ENCODE measurements at places on chromosomes 3 and 15. TPM values are rescaled to one million over a fixed set of nuclear protein-coding genes. Genes with fewer than 3 reads are reported as not detected.
A peak's percentile ranks its signal among the peaks of the same experiment; 100 is the strongest.

- H3K27me3 ChIP-seq: no peaks in the 10 kb centered on the region
- H3K4me1 ChIP-seq: peaks cover 14% of the 10 kb centered on the region
- peak overlapping the region; percentile 98 for H3K4me3 ChIP-seq
- DNase-seq: no peak
These were observed 768 bp downstream of the ANO10 start for GRCh38 chr3:43620831-43621655.

GRCh38 chr3:61141697-61142096 is 109.6 kb downstream of the FHIT start:
- no peaks in the 10 kb centered on the region for H3K4me1 ChIP-seq
- DNase-seq: no peak

DNA sequence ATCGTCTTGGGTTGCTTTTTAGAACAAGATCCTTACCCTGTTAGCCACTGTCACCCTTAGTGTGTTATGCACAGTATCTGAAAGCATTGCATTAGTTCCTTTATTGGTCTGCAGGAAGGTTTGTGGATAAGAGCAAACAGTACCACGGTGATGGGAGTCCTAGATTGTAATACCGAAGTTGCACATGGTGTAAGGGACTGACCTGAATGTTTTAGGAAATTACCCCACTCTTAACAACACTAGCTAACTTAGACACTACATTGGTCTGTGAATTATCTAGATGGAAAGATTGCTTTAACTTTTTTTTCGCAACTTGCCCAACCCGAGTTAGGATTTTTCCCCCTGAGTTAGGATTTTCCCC is 1.3 kb downstream of the STT3B start:
- no peak for DNase-seq
- H3K36me3 ChIP-seq: no peaks in the 10 kb centered on the region
- H3K4me1 ChIP-seq: no peaks in the 10 kb centered on the region

DNA sequence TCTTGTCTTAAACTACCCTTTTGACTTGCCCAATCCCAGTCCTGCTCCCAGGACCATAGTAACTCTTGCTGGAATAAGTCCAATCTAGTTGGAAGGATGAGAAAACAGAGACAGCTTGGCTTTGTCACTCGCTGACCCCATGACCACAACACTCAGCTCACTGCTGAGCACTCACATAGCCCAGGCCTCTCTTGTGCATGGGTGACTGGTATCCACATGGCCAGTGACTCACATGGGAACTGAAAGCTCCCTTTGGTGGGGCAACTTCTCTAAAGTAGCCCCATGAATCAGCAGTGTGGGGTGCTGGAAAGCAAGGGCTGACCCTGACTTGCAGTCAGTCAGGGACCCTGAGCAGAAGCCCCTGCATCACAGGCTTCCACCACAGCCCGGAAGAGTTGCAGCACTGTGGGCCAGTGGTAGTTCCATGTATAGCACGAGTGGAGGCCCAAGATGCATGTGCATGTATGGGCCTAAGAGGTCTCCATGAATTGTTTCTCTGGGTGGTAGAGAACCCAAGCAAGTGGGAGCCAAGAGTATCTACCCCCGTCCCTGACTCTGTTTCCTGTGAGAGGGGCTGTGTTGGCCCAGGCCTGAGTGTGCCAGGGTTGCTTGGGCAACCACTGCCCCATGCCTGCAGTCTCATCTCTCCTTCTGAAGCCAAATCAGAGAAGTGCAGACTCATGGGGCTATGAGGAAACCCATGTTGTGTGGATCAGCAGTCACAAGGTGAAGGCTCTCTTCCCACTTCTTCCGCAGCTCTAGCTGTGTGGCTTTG is 62.1 kb upstream of the XCR1 start:
- no peak overlapping the region for H3K27ac ChIP-seq
- no peaks in the 10 kb centered on the region for H3K36me3 ChIP-seq
- no peaks in the 10 kb centered on the region for H3K4me1 ChIP-seq

DNA sequence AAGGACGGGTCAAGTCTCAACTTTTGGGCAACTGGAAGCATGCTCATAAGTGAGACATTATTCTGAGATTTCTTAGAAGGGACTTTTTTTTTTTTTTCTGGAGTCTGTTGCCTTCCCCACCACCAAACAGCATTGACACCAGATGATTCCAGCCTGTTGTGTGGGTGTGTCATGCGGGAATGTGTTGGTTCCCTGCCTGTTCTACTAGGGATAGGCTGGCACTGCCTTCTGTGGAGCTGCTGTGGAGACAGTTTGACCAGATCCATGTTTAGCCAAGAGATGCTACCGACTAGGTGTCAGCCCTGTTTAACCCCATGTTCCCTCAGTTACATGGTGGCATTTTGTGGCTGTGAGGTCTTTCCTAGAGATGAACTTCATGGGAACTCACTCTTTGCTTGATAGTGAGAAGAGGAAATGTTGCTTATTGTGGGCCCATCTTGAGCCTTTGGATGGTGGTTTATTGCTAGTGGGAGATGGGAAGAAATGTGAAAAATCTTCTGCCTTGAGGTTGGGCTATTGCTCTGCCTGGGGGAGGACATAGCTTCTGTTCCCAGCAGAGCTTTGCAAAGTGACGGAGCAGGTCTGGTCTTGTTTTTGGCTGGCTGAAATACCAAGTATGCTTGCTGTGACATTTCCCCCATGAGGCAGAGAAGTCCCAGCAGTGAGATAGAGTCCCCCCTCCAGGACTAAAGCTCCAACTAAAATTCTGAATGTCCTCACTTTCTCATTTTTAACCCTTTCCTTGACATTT is 31.3 kb downstream of the TRAK1 start:
- peaks cover 29% of the 10 kb centered on the region for H3K4me1 ChIP-seq
- H3K36me3 ChIP-seq: peaks cover 16% of the 10 kb centered on the region
- DNase-seq: no peak
- H3K27me3 ChIP-seq: no peaks in the 10 kb centered on the region

DNA sequence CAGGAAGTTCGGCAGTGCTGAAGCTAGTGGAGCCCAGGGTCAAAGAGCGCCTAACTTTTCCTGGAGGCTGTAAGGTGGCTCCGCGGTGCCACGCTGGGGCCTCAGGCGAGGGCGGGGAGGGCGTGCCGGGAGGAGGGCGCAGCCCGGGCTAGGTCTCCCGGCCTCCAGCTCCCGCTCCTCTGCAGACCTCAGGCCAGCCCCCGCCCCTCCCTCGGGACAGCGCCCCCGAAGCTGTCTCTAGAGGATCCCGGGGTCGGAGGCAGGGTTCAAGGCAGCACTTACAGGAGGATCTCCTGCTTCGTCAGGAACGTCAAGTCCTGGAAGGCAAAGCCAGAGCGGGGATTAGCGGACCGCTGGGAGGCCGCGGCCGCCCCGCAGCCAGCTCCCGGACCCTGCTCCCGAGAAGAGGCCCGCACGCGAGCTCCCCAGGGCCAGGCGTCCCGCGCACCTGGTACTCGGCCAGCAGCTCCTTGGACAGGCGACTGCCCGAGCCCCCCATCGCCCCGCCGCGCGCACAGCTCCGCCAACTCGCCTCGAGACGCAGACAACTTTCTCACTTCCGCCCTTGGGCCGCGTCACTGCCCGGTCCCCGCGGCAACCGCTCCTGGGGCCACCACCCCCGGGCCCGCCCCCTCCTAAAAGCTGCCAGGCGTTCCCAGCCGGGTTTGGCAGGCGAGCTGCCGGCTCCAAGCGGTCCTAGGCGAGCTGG is at the start of gene CIB1:
Gene CIB1, minus strand, starts transcription at position 555 of the 709 bp plus-strand sequence. Its CDS starts 56 bp downstream, at position 499.
- H3K4me1 ChIP-seq: peaks cover 42% of the 10 kb centered on the region
- H3K27ac ChIP-seq: peak within 1 kb of the TSS; percentile 95
- H3K27me3 ChIP-seq: no peaks in the 10 kb centered on the region
- peaks cover 67% of the 10 kb centered on the region for H3K36me3 ChIP-seq
- peak within 1 kb of the TSS; percentile 90 for H3K4me3 ChIP-seq

DNA sequence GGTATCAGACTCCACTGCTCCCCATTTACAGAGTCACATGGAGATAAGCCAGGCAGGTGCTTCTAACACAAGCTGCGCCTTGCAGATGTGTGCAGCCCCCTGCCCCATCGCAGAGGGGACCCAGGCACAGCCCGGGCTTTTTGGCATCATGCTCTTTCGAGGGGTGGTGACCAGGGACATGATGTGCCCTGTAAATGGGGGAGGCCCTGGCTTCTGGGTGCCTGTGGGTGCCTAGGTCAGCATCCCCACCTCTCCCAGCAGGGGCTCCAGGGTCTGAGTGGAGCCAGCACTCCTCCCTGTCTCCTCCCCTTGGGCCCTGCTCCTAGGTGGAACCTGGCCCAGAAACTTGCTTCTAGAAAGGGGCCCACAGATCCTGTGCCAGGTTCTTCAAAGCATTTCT is 15.2 kb downstream of the TRPM1 start:
- no peaks in the 10 kb centered on the region for H3K36me3 ChIP-seq
- no peak overlapping the region for H3K4me3 ChIP-seq
- H3K27me3 ChIP-seq: peaks cover 7% of the 10 kb centered on the region
- no peak overlapping the region for H3K27ac ChIP-seq
- peaks cover 3% of the 10 kb centered on the region for H3K4me1 ChIP-seq

DNA sequence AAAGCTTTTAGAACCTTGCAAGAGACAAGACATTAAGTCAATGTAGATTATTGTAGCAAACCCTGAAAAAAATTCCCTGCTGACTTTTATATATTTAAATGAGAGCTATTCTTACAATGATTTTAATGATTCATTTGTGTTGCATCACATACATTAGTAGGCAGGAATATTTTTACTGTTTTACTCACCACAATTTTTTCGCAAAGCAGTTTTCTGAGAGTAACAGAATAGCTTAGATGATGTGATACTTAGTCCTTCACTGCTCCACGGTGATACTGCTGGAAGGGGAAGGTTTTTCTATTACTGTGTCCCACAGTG is 43.9 kb upstream of the CLRN1 start:
- no peak overlapping the region for H3K27ac ChIP-seq
- H3K4me1 ChIP-seq: no peaks in the 10 kb centered on the region
- no peak for DNase-seq
- no peaks in the 10 kb centered on the region for H3K27me3 ChIP-seq

- no peak overlapping the region for H3K27ac ChIP-seq
- no peak overlapping the region for H3K4me3 ChIP-seq
- H3K36me3 ChIP-seq: no peaks in the 10 kb centered on the region
- peak; percentile 57 for DNase-seq
- peaks cover 12% of the 10 kb centered on the region for H3K4me1 ChIP-seq
These were observed 264.1 kb downstream of the CD47 start for GRCh38 chr3:107826727-107827126.

GRCh38 chr3:10482631-10483363 is 22.6 kb downstream of the ATP2B2 start:
- no peak overlapping the region for H3K27ac ChIP-seq
- H3K4me3 ChIP-seq: no peak overlapping the region
- no peaks in the 10 kb centered on the region for H3K27me3 ChIP-seq
- no peaks in the 10 kb centered on the region for H3K36me3 ChIP-seq
- no peak for DNase-seq
- H3K4me1 ChIP-seq: no peaks in the 10 kb centered on the region

DNA sequence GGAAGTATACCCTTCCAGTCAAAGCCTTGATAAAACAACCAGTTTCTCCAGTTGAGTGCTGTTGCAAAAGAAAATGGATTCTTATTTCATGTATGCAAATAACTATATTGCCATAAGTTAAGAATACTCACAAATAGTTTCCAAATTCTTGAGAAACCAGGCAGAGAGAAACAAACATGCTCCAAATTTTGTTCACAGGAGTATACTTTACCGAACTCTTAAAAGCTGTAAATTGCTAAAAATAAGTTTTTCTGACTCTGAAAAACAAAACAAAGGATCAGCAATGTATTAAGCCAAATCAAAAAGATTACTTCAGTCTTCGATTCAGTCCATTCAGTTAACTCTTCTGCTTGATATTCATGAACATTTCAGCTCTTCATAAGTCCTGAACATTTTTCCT is 646.5 kb downstream of the MCTP2 start:
- no peak overlapping the region for H3K27ac ChIP-seq
- no peaks in the 10 kb centered on the region for H3K27me3 ChIP-seq
- no peak overlapping the region for H3K4me3 ChIP-seq
- H3K4me1 ChIP-seq: no peaks in the 10 kb centered on the region

DNA sequence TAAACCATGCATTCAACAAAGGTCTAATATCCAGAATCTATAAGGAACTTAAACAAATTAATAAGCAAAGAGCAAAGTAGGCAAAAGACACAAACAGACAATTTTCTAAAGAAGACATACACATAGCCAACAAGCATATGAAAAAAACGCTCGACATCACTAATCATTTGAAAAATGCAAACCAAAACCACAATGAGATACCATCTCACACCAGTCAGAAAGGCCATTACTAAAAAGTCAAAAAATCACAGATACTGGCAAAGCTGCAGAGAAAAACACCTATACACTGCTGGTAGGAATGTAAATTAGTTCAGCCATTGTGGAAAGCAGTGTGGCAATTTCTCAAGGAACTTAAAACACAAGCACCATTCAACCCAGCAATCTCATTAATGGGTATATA is 53.8 kb downstream of the FSIP1 start:
- no peak overlapping the region for H3K27ac ChIP-seq
- H3K27me3 ChIP-seq: no peaks in the 10 kb centered on the region
- H3K4me1 ChIP-seq: no peaks in the 10 kb centered on the region

GRCh38 chr15:88738796-88739195 is 64.4 kb upstream of the ACAN start:
- no peaks in the 10 kb centered on the region for H3K4me1 ChIP-seq
- no peaks in the 10 kb centered on the region for H3K36me3 ChIP-seq
- no peak overlapping the region for H3K4me3 ChIP-seq
- DNase-seq: no peak
- H3K27me3 ChIP-seq: peaks cover 32% of the 10 kb centered on the region
- no peak overlapping the region for H3K27ac ChIP-seq

- H3K4me1 ChIP-seq: no peaks in the 10 kb centered on the region
- no peaks in the 10 kb centered on the region for H3K36me3 ChIP-seq
- no peak overlapping the region for H3K27ac ChIP-seq
- no peaks in the 10 kb centered on the region for H3K27me3 ChIP-seq
- no peak for DNase-seq
These were observed 192.4 kb downstream of the LRRN1 start for GRCh38 chr3:3991598-3991997.

GRCh38 chr15:74159773-74160172 is 13.7 kb upstream of the ISLR start:
- H3K27ac ChIP-seq: no peak overlapping the region
- peaks cover 39% of the 10 kb centered on the region for H3K4me1 ChIP-seq
- H3K27me3 ChIP-seq: no peaks in the 10 kb centered on the region
- H3K4me3 ChIP-seq: no peak overlapping the region

- H3K4me1 ChIP-seq: no peaks in the 10 kb centered on the region
- no peaks in the 10 kb centered on the region for H3K36me3 ChIP-seq
- no peak for DNase-seq
- H3K27me3 ChIP-seq: no peaks in the 10 kb centered on the region
These were observed 874.1 kb downstream of the ZPLD1 start for GRCh38 chr3:103308921-103309320.

Gene PDIA3
- total RNA-seq: 174 TPM

Gene SCAANT1
- not detected for total RNA-seq

Gene SNRPN
- 228 TPM for total RNA-seq

Gene FGF12
- 346 TPM for total RNA-seq

Gene AHSG
- total RNA-seq: not detected

Gene MYL3
- 7,099 TPM for total RNA-seq
